Activated naive CD8-positive, alpha-beta T cell treated with anti-CD3 and anti-CD28 coated beads for 36 hours (primary cell): ENCODE measurements at places on chromosomes 4 and X. TPM values are rescaled to one million over a fixed set of nuclear protein-coding genes. Genes with fewer than 3 reads are reported as not detected.

CYBB gene
- 0.76 TPM for total RNA-seq

REELD1 gene
- not detected for total RNA-seq

NPNT gene
- not detected for total RNA-seq

GRCh38 chr4:139152249-139152648, 24.8 kb downstream of the ELF2 start:
- H3K4me3 ChIP-seq: no peak overlapping the region
- no peak overlapping the region for H3K27ac ChIP-seq
- no peak for DNase-seq

DNA sequence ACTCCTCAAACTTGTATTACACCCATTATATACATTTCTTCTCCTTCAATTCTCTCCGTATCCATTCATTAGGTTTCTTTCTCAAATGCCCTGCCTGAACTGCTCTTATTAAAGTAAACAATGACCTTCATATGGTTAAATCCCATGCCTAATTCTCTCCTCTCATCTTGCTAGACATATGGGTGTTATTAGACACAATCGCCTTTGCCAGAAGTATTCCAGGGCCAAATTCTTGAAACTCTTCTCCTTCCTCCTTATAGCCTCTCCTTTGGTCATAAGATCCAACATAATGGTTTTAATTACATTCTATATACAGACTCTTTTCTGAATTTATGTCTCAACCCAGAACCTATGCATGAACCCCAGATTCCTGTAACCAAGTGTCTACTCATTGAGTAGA, 4.8 kb downstream of the ANXA10 start:
- DNase-seq: no peak
- no peak overlapping the region for H3K4me3 ChIP-seq
- no peaks in the 10 kb centered on the region for H3K4me1 ChIP-seq
- H3K36me3 ChIP-seq: no peaks in the 10 kb centered on the region
- no peak overlapping the region for H3K27ac ChIP-seq
- H3K27me3 ChIP-seq: no peaks in the 10 kb centered on the region

DNA sequence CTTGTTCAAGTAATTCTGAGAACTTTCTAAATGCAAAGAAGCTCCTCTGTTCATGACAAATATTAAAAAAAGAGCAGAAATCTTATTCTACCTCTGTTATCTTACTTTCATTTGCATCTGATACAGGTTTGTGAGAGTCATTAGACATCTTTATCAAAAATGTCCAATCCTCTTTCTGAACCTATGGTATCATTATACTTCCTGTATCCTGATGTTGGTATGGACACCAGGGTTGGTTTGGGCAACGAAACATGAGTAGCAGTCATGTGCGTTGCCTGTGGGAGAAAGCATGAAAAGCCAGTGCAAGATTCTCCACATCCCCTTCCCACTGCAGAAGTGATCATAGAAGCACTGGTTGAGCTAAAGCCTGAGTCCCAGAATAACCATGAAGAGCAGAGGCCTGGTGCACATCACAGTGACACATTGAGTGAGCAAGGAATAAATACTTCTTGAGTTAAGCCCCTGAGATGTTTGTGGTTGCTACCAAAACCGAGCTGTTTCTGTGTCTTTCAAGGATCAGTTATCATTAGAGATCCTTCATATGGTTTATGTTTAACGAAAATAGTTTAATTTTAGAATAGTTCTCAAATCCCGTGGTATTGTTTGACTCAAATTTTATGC, 197.2 kb downstream of the BANK1 start:
- H3K4me3 ChIP-seq: no peak overlapping the region
- no peak for DNase-seq
- H3K4me1 ChIP-seq: no peaks in the 10 kb centered on the region
- H3K27ac ChIP-seq: no peak overlapping the region
- H3K36me3 ChIP-seq: no peaks in the 10 kb centered on the region

GRCh38 chrX:140508958-140509357, 4.1 kb upstream of the SOX3 start:
- H3K4me3 ChIP-seq: no peak overlapping the region
- H3K4me1 ChIP-seq: peaks cover 1% of the 10 kb centered on the region
- no peak overlapping the region for H3K27ac ChIP-seq
- no peak for DNase-seq
- peaks cover 62% of the 10 kb centered on the region for H3K27me3 ChIP-seq

GRCh38 chr4:52648836-52649235, 10.3 kb downstream of the USP46 start:
- DNase-seq: no peak
- H3K27ac ChIP-seq: no peak overlapping the region
- H3K27me3 ChIP-seq: no peaks in the 10 kb centered on the region

DNA sequence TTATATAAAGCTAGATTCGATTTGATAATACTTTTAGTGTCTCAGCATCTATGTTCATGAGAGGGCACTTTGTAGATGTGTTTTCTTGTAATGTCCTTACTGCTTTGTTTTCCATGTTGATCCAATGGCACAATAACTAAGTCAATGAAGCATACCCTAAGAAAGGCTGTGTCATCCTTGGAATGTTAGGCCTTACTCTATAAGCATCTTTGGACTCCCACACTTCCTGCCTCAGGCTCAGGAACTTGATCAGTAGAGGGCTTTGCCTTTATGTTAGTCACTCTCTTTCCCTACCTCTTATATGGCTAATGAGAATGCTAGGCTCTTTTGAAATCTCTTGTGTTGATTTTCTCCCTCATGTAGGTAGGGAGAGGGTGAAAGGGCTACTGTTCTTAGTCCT, 33.2 kb upstream of the EDA2R start:
- peaks cover 2% of the 10 kb centered on the region for H3K27me3 ChIP-seq
- DNase-seq: no peak
- H3K36me3 ChIP-seq: no peaks in the 10 kb centered on the region
- H3K27ac ChIP-seq: no peak overlapping the region
- no peak overlapping the region for H3K4me3 ChIP-seq

GRCh38 chr4:33255094-33255493, 2534.9 kb downstream of the PCDH7 start:
- H3K27me3 ChIP-seq: no peaks in the 10 kb centered on the region
- H3K27ac ChIP-seq: no peak overlapping the region
- no peaks in the 10 kb centered on the region for H3K36me3 ChIP-seq
- no peak overlapping the region for H3K4me3 ChIP-seq

- no peaks in the 10 kb centered on the region for H3K36me3 ChIP-seq
- H3K27ac ChIP-seq: no peak overlapping the region
- H3K27me3 ChIP-seq: peaks cover 7% of the 10 kb centered on the region
Observed at GRCh38 chr4:17189401-17189720, 290.9 kb upstream of the LDB2 start.

DNA sequence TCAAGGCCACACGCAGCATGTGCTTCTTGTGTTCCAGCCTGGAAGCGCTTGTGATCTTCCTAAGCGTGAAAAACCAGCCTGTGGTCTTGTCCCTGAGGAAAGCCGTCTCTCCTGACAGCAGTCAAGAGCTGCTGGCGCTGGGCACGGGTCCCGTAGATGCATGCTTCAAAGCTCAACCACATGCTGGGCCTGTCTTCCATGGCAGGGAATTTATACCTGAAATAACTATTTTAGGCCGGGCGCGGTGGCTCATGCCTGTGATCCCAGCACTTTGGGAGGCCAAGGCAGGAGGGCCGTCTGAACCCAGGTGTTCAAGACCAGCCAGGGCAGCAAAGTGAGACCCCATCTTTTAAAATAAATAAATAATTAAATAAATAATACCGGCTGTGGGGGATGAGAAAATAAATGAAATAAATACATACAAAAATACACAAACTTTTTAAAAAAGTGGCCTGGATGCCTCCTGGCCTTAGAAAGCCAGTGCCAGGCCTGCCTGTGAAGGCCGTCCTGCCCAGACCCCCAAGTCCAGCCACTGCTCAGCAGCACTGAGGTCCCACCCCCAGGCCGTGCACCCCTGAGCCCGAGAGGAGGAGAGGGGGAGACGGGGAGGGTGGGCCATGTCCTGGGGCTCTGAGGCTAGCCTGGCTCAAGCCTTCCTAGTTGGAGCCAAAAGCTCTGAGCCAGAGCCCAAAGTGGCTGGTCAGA, 10.4 kb downstream of the LRPAP1 start:
- no peak for DNase-seq
- no peaks in the 10 kb centered on the region for H3K4me1 ChIP-seq
- no peaks in the 10 kb centered on the region for H3K36me3 ChIP-seq
- no peak overlapping the region for H3K4me3 ChIP-seq
